ENCODE measurements at places on chromosomes 1 and 21. TPM values are rescaled to one million over a fixed set of nuclear protein-coding genes. Genes with fewer than 3 reads are reported as not detected.

Gene TINAGL1
- polyA plus RNA-seq = 1.0 TPM

Gene CDC7
- 34.6 TPM for polyA plus RNA-seq

Gene FCGR2B
- not detected for polyA plus RNA-seq

Gene GPR89B
- 54.7 TPM for polyA plus RNA-seq

Gene LCE1D
- polyA plus RNA-seq = not detected
